ENCODE measurements at places on chromosomes 3 and 15.

DNA sequence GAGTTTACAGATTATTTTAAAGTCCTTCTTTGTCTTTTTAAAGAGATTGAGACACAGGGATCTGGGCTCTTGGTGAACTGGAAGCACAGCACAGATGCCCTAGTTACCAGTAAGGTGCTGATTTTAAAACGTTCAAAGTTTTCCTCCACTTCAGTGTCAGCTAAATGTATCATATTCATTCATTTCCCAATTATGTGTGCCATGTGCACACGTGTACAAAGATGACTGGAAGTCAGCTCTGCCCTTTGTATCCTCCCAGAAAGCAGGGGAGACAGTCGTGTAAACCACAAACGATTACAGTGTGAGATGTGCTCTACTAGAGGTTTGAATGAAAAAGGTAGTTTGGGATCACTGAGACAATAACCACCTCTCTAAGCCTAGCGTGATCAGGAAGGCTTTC is 730 bp downstream of the ZKSCAN7 start:
- DNase-seq = no peak

DNA sequence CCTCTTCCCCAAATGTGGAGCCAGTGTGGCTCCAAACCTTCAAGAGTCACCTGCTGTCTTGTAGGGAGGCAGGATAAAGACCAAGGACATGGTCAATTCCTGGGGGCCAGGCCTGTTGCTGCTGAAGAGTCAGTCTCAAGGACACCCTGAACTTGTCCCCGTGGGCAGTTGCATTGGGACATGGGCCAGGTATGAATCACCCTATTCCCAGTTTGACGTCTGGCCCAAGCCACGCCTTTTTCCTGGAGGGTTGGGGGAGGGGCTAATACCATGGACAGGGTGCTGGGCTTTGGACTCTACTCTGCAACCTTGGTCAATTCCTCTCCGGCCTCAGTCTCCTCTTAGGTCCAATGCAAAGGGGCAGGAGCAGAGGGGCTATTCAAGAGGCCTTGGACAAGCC is 10.4 kb downstream of the ATP2B2 start:
- DNase-seq = no peak

DNA sequence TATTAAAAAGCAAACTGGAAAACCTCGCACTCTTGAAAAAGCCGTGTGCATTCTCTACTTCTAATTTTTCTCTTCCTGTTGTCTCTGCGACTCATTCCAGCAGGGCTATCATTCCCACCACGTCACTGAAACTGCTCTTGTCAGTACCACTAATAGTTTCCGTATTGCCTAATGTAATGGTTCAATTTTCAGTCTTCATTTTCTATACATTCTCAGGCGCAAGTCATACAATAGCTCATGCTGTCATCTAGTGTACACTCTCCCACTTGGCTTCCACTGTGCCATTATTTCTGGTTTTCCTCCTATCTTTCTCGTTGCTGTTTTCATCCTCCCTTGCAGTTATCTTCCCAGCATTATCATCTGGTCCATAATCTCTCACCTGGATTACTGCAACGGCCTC is 160.2 kb downstream of the SPATA16 start:
- DNase-seq = no peak

DNA sequence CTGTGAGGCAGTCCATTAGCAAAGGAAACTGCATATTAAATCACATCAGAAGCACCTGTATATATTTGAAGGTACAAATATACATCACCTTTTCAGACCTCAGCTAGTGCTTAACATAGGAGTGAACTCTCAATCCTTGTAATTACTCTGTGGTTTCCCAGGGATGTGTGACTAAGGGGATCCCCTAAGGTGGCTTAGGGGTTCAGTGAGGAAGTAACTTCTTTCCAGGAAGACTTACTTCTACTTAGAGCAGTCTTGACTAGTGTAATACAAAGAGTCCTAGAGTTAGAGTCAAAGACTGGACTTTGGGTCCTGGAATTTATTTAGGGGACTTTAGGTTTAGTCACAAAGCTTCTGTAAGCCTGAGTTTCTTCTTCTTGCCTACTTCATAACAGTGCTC is 8.7 kb upstream of the SUMF1 start:
- no peak for DNase-seq

GRCh38 chr3:193776626-193777358 is 183.8 kb downstream of the OPA1 start:
- no peak for DNase-seq

DNA sequence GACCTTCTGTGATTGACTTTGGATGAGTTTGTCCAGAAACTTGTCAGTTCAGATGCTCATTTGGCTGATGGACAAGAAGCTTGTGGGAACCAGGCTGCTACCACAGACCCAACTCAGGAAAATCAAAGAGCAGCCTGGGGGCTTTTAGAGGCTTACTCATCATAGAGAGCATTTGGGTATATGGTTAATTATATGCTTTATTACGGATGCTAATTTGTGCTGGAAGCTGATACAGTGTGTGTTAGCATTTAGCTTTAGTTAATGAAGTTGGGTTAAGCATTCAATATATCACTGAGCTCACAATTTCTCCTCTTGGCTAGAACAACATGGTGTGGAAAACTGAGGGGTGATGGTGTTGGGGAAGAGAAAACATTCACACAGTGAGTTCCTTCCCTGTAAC is 664.2 kb upstream of the CFAP20DC start:
- DNase-seq = no peak

GRCh38 chr3:154660811-154661210 is 230.8 kb upstream of the GPR149 start:
- DNase-seq = no peak

DNA sequence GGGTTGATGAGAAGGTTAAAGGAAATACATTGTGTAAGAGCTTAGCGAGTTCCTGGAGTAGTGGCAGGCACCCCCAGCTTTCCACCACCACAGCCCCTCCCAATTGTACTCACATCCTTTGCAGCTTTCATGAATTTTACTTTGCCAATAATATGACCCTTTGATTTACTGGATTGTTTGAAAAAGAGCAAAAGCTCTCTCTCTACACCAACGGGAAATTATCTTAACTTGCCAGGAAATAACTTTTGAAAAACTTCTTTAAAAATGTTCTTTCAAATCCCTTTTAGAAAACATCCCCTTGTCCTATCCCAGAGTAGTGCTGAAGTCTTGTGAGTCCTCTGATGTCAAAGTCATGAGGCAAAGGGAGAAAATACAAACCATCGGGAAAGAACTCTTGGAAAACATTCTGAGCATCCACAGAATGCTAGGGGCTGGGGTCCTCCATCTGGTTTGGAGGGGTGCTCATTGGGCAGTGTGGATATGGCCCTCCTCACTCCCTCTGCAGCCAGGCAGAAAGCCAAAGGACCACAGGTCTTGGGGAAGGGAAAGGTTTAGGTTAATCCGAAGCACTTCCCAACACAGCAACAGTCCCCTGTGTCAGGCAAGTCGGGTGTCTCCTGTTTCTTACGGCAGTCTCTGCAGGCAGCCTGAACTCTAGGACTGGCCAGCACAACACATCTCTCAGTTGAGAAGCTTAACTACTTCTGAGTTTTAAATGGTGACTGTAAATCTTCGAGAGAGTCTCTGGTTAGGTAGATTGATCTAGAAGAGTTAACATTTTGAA is 36.5 kb downstream of the BOC start:
- DNase-seq = no peak

GRCh38 chr15:90871139-90871715 is 2.8 kb downstream of the FURIN start:
- no peak for DNase-seq

GRCh38 chr3:15497964-15498363 is 23.5 kb downstream of the COLQ start:
- no peak for DNase-seq

GRCh38 chr3:172339892-172340291 is 108.4 kb downstream of the GHSR start:
- DNase-seq = no peak

- DNase-seq = no peak
Measured at GRCh38 chr15:57747206-57747896, 40.8 kb downstream of the POLR2M start.

DNA sequence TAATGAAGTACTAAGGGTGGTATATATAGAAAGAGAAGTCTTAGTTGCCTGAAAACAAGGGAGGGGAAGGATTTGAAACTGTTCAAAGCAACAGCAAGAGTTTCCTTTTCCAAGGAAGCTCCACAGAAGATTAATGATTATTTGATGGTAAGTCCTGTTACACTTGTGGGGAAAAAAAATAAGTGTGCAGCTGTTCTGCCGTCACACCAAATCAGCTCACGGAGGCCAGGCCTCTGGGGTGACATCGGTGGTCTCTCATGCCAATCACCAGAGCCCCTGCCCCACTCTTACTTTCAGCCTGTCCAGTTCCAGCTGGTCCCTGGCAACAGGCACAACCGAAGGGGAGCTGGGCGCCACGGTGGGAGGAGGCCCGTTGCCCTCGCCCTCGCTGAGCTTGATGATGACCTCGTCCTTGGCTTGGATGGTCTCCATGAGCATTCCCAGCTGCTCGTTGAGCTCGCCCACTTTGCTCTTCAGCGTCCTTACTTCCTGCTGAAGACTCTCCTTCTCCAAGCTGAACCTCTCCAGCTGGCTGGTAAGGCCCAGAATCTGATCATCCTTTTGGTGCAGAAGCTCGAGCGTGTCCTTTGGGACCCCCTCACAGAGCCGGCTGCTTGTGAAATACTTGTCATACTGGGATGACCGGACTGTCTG is 53.5 kb downstream of the TBC1D2B start:
- DNase-seq = no peak

DNA sequence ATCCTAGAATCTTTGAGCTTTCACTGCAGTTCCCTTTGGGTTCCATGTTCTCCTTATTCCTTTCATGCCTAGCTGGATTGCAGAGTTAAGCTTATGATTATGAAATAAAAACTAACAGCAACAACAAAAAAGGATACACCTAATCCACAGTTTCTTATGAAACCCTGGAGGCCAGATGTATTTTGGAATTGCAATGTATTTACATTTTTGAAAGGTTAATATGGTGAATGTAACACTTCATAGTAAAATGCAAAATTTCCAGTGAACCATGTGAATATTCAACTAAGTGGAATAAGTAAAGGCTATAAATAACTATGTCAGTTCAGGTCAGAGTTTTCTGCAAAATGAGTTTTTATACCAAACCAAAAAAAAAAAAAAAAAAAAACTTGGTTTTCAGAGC is 65.8 kb upstream of the FLNB start:
- DNase-seq = no peak

- DNase-seq = no peak
Measured at GRCh38 chr3:64909757-64910467, 222.1 kb upstream of the ADAMTS9 start.

- DNase-seq = no peak
Measured at GRCh38 chr3:134299185-134299887, 48.7 kb upstream of the RYK start.

DNA sequence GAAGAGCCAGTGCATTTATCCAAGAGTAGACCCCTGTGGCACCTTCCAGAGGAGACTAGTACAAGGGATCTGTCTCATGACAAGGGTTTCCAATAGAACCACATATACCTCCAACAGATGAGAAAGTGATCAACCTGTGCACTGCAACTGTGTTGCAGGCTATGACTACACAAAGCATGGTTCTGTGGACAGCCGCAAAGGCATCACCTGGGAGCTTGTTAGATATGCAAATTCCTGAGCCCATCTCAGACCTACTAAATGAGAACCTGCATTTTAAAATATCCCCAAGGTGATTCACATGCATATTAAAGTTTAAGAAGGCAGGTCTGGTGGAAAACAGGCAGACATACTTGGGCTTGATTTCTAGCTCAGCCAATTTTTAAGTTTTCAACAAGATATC is 368.7 kb downstream of the FOXP1 start:
- no peak for DNase-seq

GRCh38 chr3:168653255-168653654 is 557.5 kb upstream of the GOLIM4 start:
- no peak for DNase-seq

DNA sequence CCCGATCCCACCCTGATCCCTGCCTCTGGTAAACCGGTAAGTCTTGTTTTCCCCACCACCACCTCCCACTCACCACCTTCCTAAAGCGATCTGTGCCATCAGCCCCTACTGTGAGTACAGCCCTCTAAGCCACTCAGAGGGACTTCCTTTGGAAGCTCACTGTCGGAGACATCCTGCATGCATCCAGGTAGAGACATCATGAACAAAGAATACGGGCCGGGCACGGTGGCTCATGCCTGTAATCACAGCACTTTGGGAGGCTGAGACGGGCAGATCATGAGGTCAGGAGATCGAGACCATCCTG is 13.7 kb upstream of the PCSK6 start:
- DNase-seq = no peak

DNA sequence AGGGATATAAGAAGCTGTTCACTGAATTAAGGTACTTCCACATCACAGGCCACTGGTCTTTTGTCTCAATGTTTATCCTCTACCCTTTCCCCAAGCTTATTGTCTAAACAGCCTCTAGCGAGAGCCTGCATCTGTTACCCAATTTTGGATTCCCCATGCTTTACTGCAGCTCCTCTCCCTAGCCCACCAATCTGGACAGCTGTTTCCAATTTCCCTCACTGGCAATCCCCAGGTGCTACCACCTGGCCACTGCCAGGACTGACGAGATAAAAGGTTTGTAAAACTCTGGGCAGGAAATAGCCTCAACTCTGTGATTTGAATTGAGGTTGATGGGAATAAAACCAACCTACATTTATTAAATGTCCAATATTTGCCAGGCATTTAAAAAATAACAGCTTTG is 58.0 kb upstream of the TEX9 start:
- no peak for DNase-seq

DNA sequence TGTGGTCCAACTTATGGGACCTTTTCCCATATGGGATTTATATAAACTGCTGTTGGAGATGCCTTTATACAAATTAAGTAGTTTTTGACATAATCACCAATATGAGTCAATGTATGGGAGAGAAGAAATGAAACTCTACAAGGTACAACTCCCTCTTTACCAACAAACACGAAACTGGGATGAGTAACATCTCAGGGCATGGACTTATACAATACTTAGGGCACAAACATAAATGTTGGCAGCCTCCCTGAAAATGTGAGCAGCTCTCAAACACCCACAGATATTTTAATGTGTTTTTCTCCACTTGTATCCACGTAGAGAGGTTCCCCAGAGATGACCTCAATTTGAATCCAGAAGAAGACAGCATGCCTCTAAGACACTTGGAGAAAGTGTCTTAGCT is 161.6 kb downstream of the MAGI1 start:
- DNase-seq = no peak

GRCh38 chr15:90400005-90400758 is 12.1 kb downstream of the IQGAP1 start:
- no peak for DNase-seq

DNA sequence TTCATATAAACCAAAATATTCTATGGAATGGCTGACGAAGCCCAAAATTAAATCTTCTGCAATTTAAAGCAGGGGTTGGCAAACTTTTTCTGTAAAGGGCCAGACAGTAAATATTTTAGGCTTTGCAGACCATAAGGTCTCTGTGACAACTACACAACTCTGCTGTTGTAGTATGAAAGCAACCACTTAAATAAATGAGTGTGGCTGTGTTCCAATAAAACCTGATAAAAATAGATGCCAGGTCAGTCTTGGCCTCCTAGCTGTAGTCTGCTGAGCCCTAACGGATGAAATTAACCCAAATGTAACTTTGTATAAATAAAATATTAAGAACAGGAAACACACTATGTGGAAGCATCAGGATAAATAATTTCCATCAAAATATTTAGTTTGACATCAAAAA is 104.2 kb downstream of the FBXL22 start:
- no peak for DNase-seq

Measured in stimulated activated CD8-positive, alpha-beta memory T cell treated with anti-CD3 and anti-CD28 coated beads, Interleukin-2, amount 100 ng/mL, for 48 hours (primary cell).